ENCODE measurements at places on chromosomes 16 and 17.

DNA sequence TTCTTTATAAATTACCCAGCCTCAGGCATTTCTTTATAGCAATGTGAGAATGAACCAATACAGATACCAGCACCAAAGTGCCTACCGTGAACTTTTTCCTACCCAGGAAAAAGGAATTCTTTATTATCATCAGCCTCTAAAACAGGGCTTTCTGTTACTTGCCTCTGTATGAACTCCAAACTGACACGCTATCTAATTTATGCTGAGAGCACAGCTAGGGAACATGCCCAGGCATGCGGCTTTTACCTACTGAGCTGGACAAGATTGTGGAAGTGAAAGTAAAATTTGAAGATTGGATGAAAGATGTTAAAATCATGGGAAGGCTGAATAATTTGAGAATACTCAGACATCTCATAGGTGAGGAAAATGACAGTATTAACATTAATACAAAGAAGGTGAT is 24.4 kb upstream of the ADCY9 start:
- DNase-seq: no peak

- DNase-seq: no peak
Observed at GRCh38 chr17:41060052-41060604, at the start of gene KRTAP2-3. TSS of gene KRTAP2-3 (minus strand) at chr17:41060114. CDS start at chr17:41060050, 64 bp downstream.

DNA sequence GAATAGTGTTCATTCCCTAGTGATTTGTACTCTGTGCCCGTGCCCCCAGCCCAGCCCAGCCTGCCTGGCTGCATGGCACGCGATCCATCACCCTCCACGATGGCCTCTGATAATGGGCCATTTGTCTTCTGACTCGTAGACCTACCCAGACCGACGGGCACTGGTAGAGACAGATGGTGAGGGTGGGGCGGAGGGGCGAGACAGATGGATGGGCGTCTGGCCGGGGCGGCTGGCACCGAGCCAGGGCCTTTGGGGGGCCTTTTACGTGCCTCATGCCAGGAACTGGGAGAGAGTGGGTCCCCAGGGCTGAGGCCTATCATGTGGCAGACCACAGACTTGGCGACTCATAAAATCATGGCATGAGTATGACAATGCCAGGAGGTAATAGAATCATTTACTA is 25.4 kb downstream of the CRHR1 start:
- DNase-seq: peak; percentile 70

GRCh38 chr16:48011466-48011865 is 144.3 kb downstream of the ABCC12 start:
- DNase-seq: no peak

DNA sequence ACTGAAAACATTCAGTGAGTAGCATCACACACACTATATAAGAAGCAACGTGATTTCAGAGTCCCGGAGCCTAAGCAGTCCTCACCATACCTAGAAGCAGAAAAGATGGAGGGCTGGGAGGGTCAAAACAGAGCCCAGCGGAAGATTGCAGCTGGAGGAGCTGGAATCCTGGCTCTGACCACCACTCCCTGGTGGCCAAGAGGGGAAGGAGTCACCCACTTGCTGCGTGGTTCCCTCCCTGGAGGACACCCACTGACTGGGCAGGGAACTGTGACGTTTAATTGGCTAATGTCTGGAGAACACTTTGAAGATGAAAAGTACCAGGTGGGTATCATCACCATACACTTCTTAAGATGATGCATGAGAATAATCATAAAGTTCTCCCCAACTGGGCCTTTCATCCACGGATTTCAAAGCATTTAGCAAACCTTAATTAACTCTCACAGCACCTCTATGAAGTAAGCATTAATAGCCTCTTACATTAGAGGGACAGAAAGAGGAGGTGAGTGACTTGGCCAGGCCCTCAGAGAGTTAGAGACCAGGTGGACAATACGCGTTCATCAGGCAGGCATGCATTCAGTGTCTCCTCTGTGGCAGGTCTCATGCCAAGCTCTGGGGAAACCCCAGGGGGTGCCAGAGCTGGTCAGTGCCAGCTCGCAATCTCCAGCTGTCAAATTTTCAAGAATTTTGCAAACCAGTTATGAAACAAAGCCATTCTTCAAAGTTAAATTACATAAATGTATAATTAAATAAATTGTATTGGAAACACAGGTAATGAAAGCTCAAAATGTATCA is 137.9 kb downstream of the AXIN2 start:
- DNase-seq: no peak

- DNase-seq: no peak
Observed at GRCh38 chr16:5041600-5042133, 7.9 kb upstream of the NAGPA start.

DNA sequence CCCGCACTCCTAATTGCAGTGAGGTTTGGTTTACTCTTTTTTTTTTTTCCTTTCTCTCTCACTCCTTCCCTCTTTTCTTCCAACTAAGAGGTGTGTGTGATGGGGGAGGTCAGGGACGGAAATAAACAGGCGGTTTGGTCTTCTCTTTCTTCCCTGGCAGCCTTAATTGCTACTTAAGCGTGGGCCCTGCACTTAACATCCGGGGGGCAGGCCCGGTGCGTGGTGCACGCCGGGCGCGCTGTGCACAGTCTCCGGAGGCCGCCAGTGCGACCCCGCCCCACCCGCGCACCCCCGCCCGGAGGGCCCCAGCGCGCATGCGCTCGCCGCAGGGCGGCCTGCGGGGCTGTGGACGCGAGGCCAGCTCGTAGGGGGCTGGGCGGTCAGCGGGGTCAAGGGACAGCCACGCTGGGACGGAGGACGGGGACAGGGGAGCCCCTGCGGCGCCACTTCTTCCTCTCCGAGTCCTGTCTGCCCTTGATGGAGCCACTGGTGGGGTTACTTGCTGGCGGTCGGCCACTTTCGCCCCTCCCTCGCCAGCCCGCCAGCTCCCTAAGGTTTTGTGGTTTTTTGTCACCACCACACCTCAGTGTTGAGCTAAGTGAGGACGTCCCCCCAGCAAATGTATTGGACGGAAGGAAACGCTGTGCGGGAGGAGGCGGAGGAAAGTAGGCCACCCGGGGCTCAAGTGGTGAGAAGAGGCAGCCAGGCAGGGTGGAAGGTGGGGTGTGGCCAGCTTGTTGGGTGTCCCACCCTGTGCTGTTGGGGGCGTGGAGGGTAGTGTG is 120.9 kb downstream of the MRM1 start:
- no peak for DNase-seq

DNA sequence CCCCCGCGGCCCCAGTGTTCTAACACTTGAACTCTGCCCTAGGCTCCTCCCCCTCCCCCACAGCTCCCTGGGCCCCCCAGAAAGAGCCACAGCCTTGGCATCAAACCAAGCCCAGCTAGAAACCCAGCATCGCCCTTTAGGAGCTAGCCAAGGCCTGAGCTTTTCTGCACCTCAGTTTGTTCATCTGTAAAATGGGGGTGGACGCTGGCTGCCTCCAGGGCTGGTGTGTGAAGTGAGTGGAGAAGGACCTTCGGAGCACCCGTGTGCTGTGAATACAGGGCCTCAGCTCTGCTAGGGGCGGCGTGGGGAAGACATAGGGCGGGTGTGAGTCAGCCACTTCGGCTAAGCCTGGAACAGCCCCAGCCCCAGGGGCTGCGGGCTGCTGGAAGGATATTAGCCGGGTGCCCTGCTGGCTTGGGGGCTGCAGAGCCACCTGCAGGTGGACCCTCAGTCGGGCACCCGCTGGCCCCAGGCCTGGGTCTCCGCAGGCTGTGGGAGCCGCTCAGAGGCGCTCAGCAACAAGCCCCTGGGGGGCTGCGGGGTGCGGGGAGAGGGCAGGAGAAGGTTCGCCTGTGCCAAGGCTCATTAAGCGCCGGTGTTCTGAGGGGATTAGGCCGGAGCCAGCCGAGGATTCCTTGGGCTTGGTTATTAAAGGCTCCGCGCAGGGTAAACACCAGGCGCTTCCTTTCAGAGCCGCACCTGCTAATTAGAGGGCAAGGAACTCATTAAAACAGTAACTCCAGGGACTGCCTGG is 217.0 kb upstream of the CIBAR2 start:
- peak; percentile 51 for DNase-seq

- no peak for DNase-seq
Observed at GRCh38 chr17:56976941-56977608, 856 bp upstream of the SCPEP1 start.

GRCh38 chr17:59405944-59406705 is 74.7 kb downstream of the YPEL2 start:
- DNase-seq: no peak

DNA sequence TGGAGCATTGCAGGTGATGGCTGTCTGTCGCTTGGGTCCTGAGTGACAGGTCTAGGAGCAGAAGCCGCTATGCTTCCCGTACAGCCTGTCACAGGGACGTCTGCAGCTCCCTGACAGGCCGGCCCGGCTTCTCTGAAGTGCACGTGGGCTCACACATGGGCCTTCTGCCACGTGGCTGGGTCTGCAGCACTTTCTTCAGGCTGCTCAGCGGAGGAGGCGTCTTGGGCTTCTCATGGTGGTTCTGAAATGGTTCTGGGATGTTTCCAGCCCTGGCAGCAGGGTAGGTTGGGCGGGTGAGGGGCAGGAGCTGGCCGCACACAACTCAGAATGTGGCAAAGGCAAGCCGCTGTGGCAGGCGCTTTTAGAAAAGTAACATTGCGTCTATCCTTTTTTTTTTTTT is 80.3 kb upstream of the ZNF750 start:
- DNase-seq: no peak

DNA sequence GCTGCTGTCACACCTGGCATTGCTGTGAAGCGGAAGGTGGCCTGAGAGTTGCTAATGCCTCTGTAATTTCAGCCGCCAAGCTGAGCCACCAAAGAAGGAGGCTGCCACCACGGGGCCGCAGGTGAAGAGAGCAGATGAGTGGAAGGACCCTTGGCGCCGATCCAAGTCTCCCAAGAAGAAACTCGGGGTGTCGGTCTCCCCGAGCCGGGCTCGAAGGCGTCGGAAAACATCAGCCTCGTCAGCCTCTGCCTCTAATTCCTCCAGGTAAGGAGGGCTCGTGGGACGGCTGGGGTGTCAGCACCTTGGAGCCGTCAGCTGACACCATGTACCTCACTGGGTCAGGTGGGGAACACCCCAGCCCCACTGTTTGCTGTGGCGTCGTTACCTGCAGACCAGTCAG is 16.2 kb upstream of the IL17C start:
- no peak for DNase-seq

DNA sequence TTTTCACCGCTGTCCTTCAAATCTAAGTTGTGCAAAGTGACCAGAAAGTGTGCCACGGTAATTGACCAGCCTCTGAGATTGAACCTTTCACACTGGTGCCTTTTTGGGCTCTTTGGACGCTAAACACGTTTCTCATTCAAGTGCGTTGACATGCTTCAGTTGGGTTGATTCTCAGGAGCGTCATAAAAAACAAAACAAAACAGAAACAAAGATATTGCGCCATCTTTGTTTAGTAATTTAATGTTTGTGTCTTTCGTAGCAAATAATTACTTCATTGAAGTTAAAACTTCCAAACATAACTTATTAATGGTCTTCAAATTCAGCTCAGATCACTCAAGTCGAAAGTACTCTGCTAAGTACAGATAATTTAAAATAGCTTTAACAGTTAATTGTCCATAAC is 80.2 kb downstream of the OR1D5 start:
- DNase-seq: no peak

GRCh38 chr16:5005916-5006315 is 27.8 kb downstream of the NAGPA start:
- DNase-seq: no peak

- DNase-seq: no peak
Observed at GRCh38 chr16:76963614-76964315, 227.2 kb upstream of the MON1B start.

DNA sequence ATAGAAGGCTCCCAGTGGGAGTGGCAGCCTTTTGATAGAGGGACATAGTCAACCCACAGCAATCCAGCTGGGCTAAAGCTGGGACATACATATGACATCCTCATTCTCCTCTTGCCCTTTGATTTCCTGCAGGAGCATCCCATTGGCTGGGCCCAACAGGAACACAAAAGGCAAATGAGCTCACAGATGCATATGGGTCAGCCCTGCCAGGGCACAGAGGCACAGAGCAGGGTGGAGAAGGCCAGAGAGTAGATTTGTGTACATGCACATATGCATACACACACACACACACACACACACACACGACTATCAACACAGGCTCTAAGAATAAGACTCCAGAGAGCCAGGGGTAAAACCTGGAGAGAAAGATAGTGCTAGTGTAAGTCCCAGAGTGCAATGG is 58.6 kb downstream of the MMD start:
- no peak for DNase-seq

DNA sequence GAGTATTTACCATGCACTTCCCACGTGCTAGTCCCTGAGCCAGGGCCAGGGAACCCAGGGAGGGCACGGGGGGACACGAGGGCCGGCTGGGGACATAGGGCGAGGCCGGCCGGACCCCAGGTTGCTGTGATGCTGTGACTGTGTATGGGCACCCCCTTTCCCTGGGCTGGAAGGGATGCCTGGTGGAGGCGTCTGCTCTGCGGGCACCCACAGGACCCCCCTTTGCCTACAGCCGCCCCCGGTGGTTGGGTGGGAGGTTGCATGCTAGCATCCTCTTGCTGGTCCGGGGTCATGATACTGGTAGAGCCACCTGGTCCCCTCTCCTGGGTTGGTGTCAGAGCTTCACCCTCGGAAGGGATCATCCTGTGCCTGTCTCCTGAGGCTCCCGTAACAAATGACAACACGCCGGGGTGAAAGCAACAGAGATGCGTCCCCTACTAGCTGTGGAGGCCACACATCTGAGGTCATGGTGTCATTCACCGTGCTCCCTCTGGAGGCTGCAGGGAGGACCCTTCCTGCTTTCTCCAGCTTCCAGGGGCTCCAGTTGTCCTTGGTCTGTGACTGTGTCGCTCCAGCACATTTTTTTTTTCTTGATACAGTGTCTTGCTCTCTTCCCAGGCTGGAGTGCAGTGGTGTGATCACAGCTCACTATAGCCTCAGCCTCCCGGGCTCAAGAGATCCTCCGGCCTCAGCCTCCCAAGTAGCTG is 3.1 kb upstream of the CIAO3 start:
- no peak for DNase-seq
